Caki2 (cell line): ENCODE measurements at places on chromosomes 5 and 9.

- no peak for DNase-seq
Measured at GRCh38 chr5:158178535-158178934, 319.6 kb upstream of the CLINT1 start.

DNA sequence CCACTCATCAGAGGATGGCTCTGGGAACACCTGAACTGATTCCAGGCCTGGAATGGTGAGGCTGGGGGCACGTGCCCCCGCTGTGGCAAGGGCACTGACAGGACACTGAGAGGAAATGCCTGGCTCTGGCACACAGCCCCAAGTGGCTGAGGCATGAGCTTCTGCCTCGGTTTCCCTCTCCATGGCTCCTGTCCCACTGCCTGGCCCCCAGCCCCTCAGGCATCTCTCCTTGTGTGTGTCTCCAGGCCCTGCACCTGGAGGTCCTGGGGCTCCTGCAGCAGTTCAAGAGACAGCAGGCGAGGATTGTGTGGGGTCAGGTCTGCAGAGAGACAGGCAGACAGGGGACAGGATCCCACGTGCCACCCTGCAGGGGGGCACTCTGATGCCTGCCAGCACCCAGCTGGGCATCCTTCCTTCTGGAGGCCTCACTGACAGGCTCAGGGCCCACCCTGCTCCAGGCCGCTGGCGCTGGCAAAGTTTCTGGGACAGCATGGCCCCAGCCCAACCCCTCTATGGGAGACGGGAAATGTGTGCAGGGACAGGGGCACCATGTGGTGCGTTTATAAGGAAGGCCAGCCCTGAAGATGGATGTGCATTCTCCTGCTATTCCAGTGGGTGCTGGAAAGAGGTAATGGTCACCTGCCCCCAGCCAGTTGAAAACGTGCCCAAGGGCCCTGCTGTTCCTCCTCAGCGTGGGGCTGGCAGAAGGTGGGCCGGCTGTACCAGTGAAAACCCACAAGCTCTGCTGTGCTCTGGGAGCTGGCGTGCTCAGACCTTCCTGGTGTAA is 66.0 kb downstream of the RASGEF1C start:
- DNase-seq = no peak

DNA sequence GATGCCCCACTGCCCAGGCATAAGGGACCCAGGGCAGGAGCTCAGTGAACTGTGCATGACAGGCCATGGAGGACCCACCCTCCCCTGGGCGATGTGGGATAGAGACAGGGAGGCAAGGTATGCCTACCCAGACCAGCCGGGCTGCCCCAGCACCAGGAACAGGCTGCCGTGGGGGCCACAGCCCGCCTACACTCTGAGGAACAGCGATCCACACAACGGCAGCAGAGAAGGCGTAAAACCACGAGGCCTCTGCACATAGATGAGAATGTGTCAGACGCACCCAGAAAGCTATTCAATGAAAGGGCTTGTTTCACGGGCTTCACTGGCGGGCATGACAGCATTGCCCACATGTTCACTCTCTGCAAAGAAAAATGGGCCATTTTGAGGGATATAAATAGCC is 49.5 kb downstream of the SEMA4D start:
- no peak for DNase-seq

DNA sequence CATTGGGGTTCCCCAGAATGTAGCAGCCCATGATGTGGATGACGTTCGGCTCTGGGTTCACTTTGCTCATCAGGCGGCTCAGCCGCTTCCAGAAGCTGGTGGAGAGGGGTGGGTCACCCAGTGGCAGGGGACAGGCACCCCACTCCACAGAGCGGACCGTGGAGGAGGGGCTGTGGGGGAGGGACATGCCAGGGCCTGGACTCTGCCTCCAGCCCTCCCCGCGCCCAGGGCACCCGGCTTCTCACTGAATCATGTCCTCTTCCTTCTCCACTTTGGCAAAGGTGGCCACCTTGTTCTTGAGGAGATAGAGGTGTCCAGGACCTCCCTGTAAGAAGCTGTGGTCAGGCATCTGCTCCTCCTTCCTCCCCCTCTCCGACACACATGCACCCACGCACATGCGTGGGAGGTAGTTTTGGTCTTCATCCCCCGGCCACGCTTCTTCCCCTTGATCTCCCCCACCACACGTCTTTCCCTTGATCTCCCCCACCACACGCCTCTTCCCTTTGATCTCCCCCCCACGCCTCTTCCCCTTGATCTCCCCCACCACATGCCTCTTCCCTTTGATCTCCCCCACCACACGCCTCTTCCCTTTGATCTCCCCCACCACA is 8.9 kb upstream of the ENTPD8 start:
- DNase-seq = no peak

DNA sequence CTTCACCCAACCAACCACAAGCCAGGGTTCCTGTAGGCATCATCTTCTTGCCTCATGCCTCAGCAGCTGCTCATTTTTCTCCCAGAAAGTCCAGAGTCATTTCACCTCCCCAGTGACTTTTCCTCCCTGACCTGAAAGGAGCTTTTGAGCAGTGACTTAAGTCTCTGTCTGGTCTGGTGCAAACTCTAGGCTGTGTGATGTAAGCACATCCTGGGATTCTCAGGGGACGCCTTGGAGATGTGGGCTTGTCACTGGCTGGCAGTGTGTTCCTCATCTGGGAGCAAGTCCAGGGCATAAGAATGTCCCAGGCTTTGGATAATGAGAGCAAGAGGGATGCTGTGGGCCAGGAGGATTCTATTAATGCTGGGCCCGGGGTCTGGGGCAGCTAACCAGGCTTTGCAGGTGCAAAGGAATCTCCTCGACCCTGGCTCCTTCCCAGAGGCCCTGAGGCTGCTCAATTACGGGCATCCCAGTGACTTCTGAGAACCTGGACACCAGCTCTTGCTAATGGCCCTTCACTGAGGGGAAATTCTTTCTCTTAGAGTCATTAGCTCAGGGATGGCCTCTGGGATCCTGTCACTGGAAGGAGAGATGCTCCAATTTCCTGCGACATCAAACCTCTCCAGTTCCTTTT is 211.0 kb upstream of the PANK3 start:
- no peak for DNase-seq

DNA sequence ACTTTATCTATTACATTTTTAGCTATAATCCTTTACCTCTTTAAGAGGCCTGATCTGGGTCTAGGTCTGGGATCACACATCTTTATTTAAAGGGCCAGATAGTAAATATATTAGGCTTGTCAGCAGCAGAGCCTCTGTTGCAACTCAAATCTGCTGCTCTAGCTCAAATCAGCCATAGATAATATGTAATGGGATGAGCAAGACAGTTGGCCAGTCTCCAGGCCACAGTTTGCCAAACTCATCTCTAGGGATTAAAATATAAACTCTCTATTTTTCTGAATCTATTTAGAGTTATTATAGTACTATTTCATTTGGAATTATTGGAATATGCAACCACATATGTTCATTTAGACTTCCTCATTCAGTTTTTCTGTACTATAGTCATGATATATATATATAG is 115.9 kb upstream of the MINAR2 start:
- no peak for DNase-seq

- DNase-seq = no peak
Measured at GRCh38 chr9:133332381-133332730, 3.6 kb downstream of the SURF6 start.

GRCh38 chr5:120690621-120691407 is 226.7 kb downstream of the PRR16 start:
- DNase-seq = no peak

GRCh38 chr9:121947775-121948174 is 145.3 kb downstream of the TTLL11 start:
- no peak for DNase-seq

DNA sequence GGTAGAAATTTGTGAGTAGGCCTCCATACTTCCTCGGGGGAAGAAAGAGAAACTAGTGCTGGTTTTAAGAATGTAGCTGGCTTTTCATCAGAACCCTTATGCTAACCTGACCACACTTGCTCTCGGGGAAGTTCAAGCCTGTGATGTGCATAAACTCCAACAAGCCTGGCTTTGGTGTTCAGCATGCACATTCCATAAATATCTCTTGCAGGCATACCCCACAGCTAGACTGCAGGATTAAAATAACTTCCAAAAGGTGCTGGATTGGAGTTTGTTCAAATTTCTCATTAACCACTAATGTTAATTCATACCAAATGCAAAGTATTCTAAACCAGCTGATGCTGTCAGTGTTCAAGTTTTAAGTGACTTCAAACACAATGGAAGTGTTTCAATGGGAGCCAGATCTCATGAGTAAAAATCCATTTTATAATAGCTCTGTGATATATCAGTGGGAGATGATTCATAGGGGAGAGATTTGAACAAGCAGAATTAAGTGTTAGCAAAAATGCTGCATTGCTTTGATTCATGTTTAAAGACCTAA is 79.4 kb downstream of the NPR3 start:
- no peak for DNase-seq

- no peak for DNase-seq
Measured at GRCh38 chr9:133238272-133238850, 29.3 kb upstream of the OBP2B start.

- DNase-seq = no peak
Measured at GRCh38 chr5:133266966-133267365, 215.2 kb downstream of the HSPA4 start.

- DNase-seq = peak; percentile 49
Measured at GRCh38 chr5:61673007-61673735, 341.1 kb downstream of the ZSWIM6 start.

DNA sequence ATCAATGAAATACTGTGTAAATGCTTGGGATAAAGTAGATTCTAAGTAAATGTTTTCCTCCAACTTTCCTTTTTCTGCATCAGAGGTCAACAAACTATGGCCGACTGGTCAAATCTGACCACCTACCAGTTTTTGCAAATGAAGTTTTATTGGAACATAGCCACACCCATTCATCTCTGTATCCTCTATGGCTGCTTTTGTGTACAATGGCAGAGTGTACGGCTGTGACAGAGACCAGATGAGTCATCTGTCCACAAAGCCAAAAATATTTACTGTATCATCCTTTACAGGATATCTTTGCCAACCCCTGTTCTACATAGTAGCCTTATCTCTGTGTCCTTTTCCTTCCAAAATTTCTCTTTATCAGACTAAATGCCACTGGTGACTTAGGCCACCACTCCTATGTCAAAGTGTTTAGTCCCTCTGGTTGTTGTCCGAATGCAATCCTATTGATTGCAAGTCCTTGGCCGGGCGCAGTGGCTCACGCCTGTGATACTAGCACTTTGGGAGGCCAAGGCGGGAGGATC is 218.4 kb upstream of the KLF4 start:
- DNase-seq = peak; percentile 46

- DNase-seq = peak; percentile 99
Measured at GRCh38 chr5:181191526-181192336, 13.3 kb downstream of the TRIM7 start.

- no peak for DNase-seq
Measured at GRCh38 chr5:54739371-54739770, 221.8 kb downstream of the SNX18 start.

GRCh38 chr9:21607576-21607975 is 125.5 kb upstream of the IFNE start:
- DNase-seq = no peak

- no peak for DNase-seq
Measured at GRCh38 chr9:83655433-83655832, 32.5 kb downstream of the IDNK start.

DNA sequence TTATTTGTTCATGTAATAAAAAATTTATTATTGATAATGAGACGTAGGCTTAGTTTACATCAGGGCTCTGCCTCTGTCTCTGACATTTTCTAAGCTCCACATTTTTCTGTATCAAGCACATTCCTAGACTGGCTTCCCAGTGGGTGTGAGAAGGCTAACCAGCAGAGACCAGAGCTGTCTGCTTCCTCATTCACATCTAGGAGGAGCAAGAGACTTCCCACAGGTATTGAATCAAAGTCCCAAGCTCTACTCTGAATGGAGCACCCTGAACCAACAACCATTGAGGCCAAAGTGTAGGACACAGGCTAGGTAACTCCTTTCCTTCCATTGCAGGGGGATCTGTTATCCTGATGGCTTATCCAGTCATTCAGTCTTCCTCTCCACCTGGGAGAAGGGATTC is 72.4 kb downstream of the PARP8 start:
- DNase-seq = no peak

GRCh38 chr5:62742207-62742606 is 163.6 kb downstream of the LRRC70 start:
- no peak for DNase-seq

- no peak for DNase-seq
Measured at GRCh38 chr5:103293099-103293498, 34.5 kb downstream of the MACIR start.

DNA sequence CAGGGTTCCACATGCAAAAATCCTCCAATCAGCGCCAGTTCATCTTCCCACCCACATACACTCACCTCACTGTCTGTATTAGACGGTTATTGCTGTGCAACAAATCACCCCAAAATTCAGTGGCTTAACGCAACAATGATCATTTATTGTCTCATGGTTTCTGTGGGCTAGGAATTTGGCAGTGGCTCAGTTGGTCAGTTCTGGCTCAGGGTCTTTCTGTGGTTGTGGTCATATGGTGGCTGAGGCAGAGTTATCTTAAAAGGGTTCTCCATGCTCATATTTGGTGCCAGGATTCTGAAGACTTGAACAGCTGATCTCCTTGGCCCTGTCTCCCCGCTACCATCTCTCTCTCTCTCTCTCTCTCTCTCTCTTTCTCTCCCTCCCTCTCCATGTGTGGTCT is 12.9 kb downstream of the ZNF618 start:
- no peak for DNase-seq

- no peak for DNase-seq
Measured at GRCh38 chr9:104322596-104322995, 181.5 kb upstream of the OR13F1 start.

DNA sequence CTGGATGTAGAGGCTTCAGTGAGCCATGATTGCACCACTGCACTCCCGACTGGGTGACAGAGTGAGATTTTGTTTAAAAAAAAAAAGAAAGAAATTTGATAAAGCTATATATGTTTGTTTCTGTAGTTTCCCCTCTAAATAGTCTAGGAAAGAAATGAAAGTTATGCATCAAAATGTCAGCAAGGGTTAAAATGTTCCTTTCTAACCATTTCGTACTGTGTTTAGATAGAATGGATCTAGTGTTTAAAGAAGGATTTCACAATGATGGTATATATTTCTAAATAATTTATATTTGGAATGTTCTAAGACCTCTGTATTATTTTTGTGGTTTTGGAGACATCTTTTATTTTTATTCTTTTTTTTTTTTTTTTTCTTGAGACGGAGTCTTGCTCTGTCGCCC is 22.7 kb downstream of the TEK start:
- DNase-seq = no peak

GRCh38 chr9:70566066-70566465 is 151.6 kb upstream of the KLF9 start:
- DNase-seq = no peak

DNA sequence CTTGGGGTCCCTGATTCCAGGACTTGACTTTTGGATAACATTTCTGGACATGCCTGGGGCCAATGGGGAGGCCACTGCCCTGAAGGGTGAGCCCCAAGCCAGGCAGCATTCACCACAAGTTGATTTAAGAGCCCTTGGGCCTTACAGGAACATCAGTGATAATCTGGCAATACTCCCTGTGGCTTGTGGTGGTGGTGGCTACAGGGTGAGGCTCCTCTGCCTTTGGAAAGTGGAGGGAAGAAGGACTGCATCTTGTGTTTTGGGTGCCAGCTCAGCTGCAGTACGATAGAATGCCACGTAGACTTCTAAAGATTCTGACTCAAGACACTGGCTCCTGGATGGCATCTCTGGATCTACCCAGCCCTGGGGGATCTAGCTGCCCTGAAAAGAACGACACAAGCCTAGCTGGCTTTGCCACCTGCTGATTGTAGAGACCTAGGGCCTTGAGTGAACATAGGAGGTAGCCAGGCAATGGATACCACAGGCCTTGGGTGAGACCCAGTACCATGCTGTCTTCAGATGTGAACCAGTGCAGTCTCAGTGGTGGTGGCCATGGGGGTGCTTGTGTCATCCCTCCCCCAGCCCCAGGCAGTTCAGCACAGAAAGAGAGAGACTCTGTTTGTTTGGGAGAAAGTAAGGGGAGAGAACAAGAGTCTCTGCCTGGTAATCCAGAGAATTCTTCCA is 79.0 kb upstream of the DAP start:
- no peak for DNase-seq
